ENCODE measurements at places on chromosomes 4 and X. TPM values are rescaled to one million over a fixed set of nuclear protein-coding genes. Genes with fewer than 3 reads are reported as not detected.
A peak's percentile ranks its signal among the peaks of the same experiment; 100 is the strongest.

Gene TGIF2LX
- polyA plus RNA-seq = 7.4 TPM

Gene SHROOM4
- polyA plus RNA-seq = 0.45 TPM

Gene ANK2
- 1.5 TPM for polyA plus RNA-seq

Gene F8A1
- 3.9 TPM for polyA plus RNA-seq

Gene SLC10A6
- polyA plus RNA-seq = not detected

Gene HEPH
- polyA plus RNA-seq = 8.6 TPM

Gene SLC25A31
- not detected for polyA plus RNA-seq

Gene GYG2
- 1.6 TPM for polyA plus RNA-seq

Gene FOXR2
- 6.3 TPM for polyA plus RNA-seq

Gene BEX1
- 170 TPM for polyA plus RNA-seq

Gene CLTRN
- 0.16 TPM for polyA plus RNA-seq

Gene PCDH19
- 0.02 TPM for polyA plus RNA-seq

Gene XAGE2
- polyA plus RNA-seq = 0.13 TPM

Gene ZNF630
- 1.2 TPM for polyA plus RNA-seq

GRCh38 chr4:113760795-113761619 is 531 bp downstream of the CAMK2D start:
- DNase-seq = peak; percentile 81

DNA sequence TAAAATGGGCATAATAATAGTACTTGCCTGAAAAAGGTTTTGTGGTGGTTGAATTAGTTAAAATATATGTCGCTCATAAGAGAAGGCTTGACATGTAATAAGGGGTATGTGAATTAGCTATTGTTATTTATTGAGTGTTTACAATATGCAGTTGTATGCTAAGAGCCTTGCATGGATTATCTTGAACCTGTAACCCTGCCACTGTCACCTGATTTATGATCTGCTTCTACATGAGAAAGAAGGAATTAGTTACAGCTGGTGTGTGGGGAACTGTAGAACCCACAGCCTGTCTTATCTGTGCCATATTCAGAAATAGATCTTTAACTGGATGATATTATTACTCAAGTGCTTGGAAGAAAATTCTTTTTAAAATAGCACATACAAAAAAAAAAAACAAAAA is 227.7 kb downstream of the LDB2 start:
- DNase-seq = no peak

DNA sequence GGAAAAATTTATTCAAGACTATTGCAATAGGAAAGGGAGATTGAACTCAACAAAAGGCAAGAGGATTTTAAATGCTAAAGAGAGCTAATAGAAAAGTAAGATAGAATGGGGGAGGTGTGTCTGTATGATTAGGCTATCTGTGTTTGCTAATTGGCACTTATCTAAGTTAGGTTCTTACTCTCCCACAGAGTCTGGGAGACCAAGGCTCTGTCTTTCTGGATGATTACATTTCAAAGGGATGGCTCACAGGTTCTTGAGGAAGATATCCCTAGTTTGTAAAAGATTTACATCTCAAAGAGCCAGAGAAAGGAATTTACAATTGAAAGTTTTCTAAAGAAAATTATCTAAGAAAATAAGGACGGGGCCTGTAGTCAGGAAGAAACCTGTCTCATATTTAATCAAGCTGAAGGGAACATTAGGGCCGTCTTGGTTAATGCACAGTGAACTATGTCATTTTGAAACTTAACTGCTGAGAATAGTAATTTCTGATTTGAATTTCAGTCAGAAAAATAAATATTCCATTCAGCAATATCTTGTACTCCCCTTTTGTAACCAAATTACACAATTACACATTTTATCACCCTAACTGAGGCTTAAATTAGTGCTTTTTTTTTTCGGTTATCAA is 75.8 kb downstream of the MAGEB10 start:
- DNase-seq = no peak

DNA sequence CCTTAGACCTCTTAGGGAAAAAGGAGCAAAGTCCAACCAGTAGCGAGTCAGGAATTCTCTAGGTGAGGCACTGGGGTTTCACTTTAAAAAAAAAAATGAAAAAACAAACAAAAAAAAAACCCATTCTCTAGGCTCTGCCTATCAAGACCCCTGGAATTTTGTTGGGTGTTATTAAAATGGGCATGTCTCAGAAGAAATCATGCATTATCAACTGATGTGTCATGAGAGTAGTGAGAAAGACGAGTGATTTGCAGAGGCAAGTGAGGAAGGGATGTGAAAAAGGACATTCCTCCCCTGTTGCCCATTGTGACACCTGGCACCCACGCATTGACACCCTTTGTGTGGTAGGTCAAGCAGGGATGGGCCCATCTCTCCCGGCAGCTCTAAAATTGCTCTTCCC is 78.9 kb downstream of the AASDH start:
- no peak for DNase-seq

DNA sequence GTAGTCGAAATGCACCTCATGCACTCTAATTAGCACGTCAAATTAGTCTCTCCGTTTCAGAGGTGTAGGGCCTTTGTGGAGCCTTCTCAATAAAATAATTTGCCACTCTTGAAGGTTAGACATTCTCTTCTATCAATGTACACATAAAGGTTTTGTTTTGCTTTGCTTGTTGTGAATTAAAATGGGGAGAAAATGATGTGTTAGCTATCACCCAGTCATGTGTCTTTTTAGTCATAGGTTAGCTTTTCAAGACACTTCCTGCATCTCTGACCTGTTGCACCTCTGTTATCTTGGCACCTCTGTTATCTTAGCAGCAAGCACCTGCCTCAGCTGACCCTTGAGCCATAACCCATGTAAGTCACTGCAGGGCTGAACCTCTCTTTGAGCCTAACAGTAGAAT is 936 bp downstream of the TMEM144 start:
- DNase-seq = no peak

GRCh38 chr4:2416564-2417225 is 1.8 kb downstream of the ZFYVE28 start:
- peak; percentile 63 for DNase-seq

- no peak for DNase-seq
Observed at GRCh38 chr4:17469931-17470674, 41.8 kb downstream of the QDPR start.

- DNase-seq = peak; percentile 0
Observed at GRCh38 chrX:76109654-76110053, 63.2 kb upstream of the PBDC1 start.

- no peak for DNase-seq
Observed at GRCh38 chr4:128516301-128516969, 228.8 kb upstream of the PGRMC2 start.

DNA sequence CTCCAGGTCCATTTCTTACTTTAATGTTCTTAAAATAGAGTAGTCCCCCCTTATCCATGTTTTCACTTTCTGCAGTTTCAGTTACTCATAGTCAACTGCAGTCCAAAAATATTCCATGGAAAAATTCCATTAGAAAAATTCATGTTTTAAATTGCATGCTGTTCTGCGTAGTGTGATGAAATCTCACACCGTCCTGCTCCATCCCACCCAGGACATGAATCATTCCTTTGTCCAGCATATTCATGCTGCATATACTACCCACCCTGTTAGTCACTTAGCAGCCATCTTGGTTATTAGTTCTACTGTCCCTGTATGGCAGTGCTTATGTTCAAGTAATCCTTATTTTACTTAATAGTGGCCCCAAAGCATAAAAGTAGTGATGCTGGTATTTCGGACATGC is 5.4 kb upstream of the PDLIM5 start:
- DNase-seq = no peak

DNA sequence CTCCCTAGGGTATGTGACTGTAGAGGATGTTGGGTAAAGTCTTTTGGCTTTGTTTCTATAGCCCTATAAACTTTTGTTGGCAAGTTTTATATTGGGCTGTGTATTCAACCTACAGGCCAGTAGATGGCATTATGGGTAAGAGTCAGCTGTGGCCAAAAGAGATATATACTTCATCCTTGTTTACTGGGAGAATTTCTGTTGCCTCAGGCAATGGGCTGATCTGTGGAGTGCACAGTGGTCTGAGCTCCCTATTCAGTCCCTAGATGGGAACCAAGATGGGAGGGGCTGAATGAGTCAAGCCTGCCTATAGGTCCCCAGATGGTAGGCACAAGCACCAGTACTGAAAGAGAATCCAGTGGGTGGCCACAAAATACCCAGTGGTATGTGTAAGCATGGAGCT is 580.6 kb downstream of the EPHA5 start:
- no peak for DNase-seq

- DNase-seq = no peak
Observed at GRCh38 chrX:9393571-9393970, 71.3 kb upstream of the TBL1X start.

- peak; percentile 65 for DNase-seq
Observed at GRCh38 chr4:151117371-151117962, 18.0 kb downstream of the RPS3A start.

- DNase-seq = peak; percentile 64
Observed at GRCh38 chrX:71103110-71103983, 3.2 kb downstream of the CXorf65 start.

GRCh38 chr4:139761461-139761860 is 95.8 kb downstream of the MGST2 start:
- DNase-seq = peak; percentile 32

DNA sequence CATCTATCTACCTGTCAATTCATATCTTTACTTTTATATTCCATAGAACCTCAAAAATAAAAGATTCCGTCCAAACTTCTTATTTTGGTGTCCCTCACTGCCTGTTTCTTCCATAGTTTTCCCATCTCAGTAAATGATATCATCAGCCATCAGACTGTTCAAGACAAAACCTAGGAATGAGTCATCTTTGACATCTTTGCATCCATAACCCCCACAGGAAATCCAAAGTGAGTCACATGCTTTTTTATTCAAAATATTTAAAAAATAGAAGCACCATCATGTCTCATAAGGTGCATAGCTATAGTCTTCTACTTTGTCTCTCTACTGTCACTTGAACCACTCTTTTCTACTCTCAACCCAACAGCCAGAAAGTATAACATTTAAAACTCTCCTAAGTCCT is 29.9 kb upstream of the CXXC4 start:
- DNase-seq = no peak

- no peak for DNase-seq
Observed at GRCh38 chr4:153676486-153676885, 7.6 kb upstream of the TLR2 start.

DNA sequence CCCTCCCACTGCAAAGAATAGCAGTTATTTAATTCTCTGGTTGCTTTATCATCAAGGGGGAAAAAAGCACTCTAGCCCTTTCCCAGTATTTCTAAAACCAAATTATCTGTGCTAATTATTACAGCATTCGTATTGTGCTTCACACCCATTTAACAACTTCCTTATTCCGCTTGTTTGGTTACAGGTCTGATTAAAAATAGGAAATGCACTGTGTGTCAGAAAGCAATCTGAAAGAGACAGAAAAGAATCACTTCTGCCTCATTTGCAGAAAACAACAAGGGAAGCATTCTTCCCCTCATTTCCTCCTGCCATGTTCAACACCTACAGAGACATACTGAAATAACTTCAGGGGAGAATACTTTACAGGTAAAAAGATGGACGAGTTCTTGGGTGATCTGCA is 114.9 kb upstream of the MAP3K15 start:
- DNase-seq = no peak

DNA sequence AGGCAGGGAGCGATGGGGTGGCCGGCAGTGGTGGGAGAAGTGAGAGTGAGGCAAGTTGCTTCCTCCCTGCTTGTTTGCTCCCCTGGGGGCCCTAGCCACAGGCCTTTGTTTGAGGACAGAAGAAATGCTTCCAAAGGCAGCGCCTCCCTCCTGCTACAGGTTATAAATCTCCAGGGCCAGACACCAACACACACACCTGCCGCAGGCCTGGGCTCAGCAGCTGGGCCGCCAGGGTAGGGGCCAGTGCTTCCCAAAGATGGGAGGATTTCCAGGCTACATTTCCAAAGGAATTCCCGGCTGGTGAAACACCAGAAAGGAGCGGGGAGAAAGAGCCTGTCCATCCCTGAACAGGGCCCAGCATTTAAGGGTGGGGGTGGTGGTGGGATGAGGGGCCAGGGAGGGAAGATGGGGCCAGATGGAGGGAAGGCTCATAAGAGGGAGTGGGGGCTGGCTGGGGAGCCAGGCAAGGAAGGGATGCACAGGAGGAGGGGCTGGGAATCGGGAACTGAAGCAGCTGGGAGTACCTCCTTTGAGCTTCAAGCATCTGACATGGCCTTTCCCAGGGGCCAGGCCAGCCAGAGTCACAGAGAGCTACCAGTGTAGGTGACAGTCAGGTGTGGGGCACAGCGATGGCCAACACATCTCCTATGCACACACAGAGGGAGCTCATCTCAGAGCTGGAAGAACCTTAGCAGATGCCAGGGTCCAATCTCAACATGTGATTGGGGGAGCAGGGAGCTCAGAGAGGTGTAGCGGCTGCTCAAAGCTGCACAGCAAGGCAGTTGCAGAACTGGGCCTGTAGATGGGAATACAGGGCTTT is 143.9 kb downstream of the PJA1 start:
- DNase-seq = no peak

DNA sequence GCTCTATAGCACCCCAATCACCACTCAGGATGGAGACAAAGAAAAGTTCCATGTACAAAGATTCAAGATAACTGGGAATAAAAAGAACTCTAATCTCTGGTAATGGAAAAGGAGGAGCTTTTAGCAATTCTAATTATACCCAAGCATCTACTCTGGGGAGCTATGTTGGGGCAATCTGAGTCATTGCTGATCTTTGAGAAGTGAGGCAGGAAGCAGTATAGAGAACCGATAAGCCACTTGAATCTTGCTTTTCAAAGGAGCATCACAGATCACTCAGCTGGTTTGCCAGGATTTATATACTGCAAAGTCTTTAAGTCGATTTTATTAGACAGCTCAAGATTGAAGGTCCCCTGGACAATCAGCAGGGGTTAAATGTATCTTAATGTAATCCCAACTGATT is 220.0 kb downstream of the ENOX2 start:
- no peak for DNase-seq

DNA sequence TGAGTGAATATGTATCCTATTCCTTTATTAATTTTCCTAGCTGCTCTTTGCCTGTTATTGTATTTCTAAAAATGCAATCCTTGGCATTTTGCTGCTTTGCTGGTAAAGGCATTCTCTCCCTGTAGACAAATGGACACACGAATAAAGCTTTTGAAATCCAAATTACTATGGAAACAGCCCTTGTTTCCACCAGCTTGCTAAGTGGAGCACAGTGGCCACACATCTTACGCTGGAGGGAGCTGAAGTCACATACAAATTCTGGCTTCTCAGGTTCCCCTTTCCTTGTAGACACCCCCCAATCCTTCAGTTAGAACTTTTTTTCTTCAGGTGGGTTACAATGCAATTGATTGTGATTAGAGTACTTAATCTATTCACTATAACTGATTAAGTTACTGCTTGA is 66.2 kb downstream of the AGA start:
- DNase-seq = no peak

DNA sequence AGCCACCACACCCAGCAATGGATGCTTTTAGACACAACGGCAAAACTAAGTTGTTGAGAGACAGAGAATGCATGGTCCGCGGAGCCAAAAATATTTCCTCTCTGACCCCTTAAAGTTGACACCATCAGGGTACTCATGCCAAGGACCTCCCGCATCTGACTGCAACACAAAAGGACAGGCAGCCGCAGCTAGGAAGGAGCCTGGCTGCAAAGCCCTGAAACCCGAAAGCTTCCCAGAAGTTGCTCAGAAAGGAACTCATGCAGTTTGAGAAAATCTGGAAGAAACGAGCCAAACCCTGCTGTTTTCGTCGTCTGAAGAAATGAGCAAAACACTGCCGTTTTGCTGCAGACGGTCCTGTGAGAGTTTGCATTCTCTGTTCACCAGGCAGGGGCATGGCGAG is 16.5 kb downstream of the DHRSX start:
- DNase-seq = no peak

- no peak for DNase-seq
Observed at GRCh38 chrX:132837967-132838366, 120.5 kb downstream of the HS6ST2 start.

GRCh38 chrX:70038951-70039350 is 10.8 kb downstream of the AWAT2 start:
- no peak for DNase-seq

GRCh38 chr4:184752496-184753275 is 18.8 kb upstream of the CENPU start:
- no peak for DNase-seq

Data from SK-N-SH (cell line).